ENCODE measurements at places on chromosomes 3 and 15.

DNA sequence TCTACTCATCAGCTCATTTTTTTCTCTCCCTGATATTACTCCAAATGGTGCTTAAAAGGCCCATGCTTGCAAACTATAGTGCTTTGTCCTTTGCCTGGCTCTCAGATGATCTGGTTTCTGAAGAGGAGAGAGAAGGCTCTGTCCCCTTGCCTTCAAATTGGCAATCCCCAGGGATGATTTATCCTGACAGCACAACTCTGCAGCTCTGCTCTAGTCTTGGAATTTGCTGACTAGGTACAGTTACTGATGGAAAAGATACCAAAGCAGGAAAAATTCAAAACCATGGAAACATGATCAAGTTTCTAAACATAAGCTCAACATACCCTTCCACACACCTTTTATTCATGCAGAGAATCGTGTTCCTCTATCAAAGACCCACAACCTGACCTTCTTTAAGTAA lies 106.7 kb upstream of the CADPS start:
- DNase-seq, result no peak

GRCh38 chr15:34808016-34808415 lies 12.7 kb upstream of the ACTC1 start:
- no peak for DNase-seq

DNA sequence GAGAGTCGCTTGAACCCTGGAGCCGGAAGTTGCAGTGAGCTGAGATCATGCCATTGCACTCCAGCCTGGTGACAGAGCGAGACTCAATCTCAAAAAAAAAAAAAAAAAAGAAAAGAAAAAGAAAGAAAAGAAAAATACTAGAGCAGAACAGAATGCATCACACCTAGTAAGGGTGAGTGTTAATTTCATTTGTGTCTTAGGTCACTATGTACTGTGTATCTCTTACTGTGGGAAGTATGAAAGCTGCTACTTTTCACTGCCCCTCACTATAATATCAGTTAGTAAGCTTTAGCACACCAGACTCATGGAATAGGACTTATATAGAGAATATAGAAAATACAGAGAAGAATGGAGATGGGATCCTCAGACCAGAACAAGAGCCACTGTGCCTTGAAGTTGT lies 45.9 kb upstream of the RASA2 start:
- no peak for DNase-seq

GRCh38 chr3:179292450-179292849 lies 30.4 kb upstream of the ZNF639 start:
- no peak for DNase-seq

DNA sequence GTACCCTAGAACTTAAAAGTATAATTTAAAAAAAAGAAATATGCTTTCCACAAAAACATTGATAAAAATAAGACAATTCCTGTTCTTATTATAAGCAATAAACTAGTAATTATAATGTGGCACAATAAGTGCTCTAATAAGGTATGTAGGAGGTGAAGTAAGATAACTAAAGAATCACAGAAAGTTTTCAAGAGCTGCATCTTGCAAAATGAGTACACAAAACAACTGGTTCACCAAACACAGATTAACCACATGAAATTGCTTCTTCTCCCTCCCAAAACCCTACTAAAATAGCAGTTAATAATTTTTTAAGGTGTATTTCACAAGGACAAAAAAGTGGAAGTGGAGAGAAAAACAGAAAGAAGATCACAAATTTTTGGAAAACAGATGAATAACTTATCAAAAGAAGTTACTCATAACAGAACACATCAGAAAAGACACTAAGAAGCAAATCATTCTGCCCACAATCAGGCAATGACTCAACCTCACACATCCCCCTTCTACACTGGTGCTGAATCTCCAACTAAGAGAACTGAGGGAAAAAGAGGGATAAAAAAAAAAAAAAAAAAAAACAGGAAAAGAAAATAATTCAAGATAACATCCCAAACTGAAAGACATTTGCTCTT lies 64.2 kb downstream of the TBC1D5 start:
- no peak for DNase-seq

GRCh38 chr3:135348690-135349089 lies 553.6 kb downstream of the EPHB1 start:
- no peak for DNase-seq

- no peak for DNase-seq
Measured at GRCh38 chr3:162103808-162104207, 607.2 kb downstream of the OTOL1 start.

DNA sequence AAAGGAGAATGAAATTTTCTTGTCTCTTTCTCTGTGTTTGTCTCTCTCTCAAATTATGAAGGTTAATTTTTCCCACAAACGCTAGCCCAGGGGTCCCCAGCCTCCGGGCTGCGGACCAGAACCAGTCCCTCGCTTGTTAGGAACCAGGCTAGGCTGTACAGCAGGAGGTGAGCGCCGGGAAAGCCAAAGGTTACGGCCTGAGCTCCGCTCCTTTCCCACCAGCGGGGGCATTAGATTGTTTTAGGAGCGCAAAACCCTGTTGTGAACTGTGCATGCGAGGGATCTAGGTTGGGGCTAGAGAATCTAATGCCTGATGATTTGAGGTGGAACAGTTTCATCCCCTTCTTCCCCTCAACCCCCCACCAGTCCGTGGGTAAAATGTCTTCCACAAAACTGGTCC lies 74.7 kb upstream of the ZNF385D start:
- DNase-seq, result no peak

- DNase-seq, result no peak
Measured at GRCh38 chr15:44045217-44045616, 149.9 kb downstream of the FRMD5 start.

GRCh38 chr15:78712797-78713515 lies 71.9 kb upstream of the CHRNB4 start:
- no peak for DNase-seq

DNA sequence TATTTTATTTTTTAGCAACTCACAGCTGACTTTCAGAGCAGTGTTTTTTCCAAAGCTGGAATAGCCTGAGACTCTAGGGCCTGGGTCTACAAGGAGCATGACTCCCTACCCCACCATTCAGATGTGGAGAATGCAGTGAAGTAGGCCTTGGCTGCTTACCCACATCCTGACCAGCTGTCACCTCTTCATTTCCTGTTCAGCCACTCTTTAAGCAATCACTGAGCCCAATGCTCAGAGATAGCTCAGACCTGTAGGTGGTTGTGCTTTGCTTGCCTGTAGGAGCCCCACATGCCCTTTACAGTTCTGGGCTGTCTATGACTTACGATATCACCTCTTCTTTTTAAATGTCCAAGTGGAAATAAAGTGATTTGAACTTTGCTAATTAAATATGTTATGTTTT lies 148.1 kb downstream of the NEK11 start:
- DNase-seq, result no peak

DNA sequence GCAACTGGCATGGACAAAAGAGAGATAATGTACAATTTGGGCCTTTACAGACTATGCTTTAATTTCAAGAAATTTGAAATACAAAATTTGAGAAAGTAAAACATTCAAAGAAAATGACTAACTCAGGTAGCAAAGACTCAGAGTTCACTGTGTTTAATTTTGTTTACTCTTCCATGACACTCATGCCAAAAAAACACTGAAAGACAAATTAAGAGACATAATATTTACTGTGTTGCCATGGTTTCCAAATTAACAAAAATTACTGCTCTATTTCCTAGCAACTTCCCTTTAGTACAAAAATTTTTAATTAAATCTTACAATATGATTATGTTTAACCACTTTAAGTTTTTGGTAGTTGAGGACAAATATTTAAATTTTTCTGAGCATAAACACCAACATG lies 29.6 kb downstream of the LRRFIP2 start:
- DNase-seq, result no peak

DNA sequence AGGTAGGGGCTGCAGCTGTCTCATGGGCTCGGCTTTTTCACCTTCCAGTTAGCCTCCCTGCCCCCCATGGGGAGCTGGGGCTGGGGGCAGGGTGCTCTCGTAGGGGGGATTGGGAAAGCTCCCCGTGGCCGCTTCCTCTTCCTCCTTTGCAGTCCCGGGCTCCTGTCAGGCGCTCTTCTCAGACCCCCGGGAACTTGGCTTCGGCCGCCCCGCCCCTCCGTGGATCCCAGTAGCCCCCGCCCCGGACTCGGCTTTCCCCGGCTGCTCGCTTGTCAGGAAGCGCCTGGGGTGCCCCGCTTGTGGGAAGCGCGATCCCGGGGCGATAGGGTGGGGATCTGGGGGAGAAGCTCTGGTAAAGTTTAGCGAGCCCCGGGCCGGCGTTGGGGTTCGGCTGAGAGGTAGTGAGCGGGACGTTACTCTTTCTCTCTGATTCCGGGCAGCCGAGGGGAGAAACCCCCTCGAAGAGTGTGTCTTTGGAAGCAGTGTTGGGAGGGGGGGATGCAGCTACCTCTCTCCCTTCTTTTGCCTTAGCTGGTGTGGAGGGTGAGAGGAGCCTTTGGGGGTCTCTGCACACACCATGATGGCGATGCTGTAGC lies 611 bp downstream of the PIAS1 start:
- DNase-seq, result no peak

GRCh38 chr3:60269377-60269776 lies 981.9 kb downstream of the FHIT start:
- no peak for DNase-seq

- no peak for DNase-seq
Measured at GRCh38 chr15:99098991-99099390, 5.9 kb upstream of the SYNM start.

- DNase-seq, result no peak
Measured at GRCh38 chr15:70279096-70279495, 181.4 kb upstream of the TLE3 start.

GRCh38 chr3:14522768-14523167 lies 17.4 kb downstream of the GRIP2 start:
- no peak for DNase-seq

GRCh38 chr3:14706096-14706495 lies 31.2 kb downstream of the C3orf20 start:
- no peak for DNase-seq

DNA sequence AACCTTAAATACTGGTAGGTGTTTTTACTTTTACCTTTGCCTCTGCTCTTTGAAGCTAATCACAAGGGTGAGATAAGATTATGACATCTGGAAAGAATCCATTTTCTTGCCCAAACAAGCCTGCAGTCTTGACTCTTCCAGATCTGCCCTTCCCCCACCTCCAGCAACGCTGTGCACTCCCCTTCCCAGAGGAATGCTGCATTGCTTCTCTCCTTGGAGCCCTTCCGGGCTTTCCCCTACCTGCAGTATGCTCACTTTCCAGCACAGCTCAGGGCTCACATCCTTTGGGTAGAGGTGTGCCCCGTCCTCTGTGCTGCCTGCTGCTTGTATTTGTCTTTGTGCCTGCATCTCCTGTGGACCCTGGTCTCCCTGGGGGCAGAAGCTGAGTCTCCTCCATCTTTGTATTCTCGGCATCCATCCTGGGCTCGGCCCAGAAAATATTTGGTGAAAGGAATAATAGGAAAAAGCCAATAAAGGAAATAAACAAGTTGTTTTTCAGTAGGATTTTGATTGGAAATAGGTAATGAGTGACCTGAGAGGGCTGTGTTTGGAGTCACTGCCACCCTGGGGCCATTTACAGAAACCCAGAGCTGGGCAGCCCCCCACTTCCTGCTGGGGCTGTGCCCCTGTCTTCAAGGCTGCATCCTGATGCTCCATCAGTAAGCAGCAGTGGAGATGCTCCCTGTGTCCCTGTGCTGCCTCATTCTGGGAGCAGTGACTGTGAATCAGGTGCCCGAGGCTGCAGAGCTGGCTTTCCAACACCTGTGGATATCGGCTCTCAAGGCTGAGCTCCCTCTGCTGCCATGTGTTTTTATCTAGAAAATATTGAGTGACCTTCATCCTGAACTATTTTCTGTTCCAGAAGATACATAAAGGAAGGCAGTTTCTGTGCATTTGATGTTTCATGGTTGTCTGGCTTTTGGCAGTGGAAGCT lies 117.5 kb downstream of the EEFSEC start:
- no peak for DNase-seq

DNA sequence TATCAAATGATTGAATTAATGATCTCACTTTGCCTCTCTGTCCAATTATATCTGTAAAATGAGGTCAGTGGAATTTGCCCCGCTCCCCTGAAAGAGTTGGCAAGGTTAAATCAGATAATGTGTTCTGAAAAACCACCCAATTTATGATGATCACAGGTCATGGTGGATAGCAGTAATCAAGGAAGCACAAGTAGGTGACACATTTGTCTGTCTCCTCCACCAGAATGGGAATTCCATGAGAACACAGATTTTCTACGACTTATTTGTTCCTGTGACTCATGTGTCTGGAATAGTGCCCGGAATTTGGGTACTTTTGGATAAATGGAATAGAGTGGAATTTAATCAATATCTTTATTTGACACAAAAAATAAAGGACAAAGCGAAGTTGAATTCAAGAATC lies 220.9 kb upstream of the SUCLG2 start:
- DNase-seq, result no peak

DNA sequence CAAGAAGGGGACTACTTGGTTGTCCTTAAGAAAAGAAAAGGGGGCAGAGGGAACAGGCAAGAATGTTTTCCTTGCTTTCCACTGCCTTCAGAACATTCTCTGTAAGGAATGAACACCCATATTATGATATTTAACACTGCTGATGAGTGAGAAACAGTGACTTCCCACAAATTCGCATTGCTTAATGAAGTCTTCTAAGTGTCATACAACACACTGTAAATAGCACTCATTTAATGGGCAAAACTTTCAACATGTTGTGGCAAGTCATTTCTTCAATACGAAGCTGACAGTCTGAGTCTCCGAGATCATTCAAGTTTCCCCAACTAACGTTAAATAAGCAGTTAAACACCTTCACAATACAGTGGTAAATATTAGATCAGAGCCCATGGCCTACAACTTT lies 464.4 kb downstream of the SHQ1 start:
- no peak for DNase-seq

- DNase-seq, result peak; percentile 19
Measured at GRCh38 chr15:34837246-34838016, 42.1 kb upstream of the ACTC1 start.

DNA sequence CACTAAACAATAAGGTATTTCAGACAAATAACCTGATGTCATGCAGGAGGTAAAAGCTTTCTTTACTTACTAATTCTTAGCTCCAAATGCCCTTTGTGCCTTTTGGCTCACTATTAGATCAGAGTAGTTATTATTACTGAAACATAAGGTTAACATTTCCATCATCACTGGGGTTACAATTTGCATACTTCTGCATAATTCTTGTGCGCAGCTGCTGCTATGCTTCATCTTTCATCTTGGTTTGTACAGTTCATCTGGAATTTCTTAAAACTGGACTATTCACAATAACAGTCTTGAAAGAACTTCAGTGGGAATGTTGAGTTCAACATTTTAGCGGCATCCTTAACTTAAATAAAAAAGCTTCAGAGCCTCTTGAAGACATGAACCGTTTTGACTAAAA lies 383.2 kb upstream of the ADAMTS9 start:
- DNase-seq, result no peak

Measured in pulmonary artery endothelial cell (primary cell).